ENCODE measurements at places on chromosomes 1 and 21.

- DNase-seq = no peak
These were observed 57.5 kb upstream of the IPO9 start for GRCh38 chr1:201771466-201771865.

DNA sequence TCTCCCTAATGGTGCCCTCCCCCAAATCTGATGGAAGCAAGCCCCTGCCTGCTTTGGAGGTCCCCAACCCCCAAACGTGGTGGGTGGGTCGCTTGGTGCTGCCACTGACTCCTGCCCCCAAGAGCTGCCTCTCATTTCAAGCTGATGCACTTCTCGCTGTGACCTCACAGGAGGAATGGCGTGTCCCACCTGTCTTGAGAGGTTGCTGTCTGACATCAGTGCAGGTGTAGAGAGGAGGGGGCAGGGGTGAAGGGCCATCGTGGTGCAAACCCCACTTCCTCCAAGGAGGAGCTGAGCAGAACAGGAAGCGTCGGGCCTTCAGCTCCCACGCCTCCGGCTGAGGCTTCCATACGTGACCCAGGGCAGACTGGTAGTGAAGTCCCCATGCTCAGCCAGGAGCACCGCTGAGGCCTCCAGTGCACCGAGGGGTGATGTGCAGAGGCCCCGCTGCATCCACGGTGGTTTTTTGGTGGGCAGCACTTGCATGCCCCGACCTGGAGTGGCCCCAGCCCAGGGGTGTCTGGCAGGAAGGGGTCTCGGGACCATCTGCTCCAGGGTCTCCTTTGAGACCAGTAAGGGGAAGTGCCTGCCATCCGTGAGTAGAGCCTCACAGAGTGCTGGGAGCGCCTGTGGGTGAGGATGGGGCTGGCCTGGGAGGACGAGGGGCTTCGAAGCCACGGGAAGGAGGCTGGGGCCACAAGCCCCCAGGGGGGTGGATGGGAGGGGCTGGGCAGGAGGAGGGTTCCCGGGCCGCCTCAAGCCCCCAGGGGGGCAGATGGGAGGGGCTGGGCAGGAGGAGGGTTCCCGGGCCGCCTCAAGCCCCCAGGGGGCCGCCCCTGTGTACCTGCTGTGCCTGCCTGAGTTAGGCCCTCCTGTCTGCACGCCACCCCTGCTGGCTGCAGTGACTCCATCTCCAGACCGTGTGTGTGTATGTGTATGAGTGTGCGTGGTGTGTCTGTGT, 39.8 kb downstream of the WDR4 start:
- DNase-seq = no peak

DNA sequence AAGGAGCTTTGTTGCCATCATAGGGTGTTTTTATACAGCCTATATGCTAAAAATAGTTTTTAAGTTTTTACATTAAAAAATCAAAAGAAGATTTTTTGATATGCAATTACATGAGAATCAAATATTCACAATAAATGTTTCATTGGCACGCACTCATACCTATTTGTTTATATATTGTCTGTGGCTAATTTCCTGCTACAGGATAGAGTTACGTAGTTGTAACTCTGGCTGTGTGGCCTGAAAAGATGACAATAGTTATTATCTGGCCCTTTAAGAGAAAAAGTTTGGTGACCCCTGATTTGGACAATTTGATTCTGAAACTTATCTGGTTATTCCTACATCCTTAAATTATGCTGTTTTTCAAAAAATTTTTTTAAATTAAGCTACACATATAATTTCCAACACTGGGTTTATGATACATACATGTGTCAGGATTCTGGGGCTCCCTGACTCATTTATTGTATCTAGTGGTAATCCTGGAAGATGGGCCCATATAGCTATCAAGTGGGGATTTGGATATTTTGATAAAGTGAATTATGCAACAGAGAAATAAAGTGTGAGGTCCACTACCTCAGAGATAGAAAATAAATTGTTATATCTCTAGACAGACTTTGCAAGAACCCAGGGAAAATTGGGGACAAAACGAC, 370.2 kb upstream of the LYPLAL1 start:
- DNase-seq = no peak

DNA sequence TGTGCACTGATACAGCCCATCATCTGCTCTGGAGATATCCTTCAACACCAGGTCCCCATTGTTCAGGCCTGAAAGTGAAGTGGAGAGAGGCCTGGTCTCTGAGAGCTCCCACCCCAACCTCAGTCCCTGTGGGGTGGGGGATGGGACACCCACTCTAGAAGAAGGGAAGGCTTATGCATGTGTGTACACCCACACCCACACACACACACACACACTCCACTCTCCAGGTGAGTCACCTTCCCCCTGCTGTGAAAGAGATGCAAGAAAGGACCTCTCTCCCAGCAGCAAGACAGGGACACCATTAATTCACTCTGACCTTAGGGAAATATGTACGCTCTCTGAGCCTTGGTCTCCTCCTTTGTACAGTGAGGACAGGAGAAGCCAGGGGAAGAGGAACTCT, 5.9 kb downstream of the VSIG8 start:
- no peak for DNase-seq

DNA sequence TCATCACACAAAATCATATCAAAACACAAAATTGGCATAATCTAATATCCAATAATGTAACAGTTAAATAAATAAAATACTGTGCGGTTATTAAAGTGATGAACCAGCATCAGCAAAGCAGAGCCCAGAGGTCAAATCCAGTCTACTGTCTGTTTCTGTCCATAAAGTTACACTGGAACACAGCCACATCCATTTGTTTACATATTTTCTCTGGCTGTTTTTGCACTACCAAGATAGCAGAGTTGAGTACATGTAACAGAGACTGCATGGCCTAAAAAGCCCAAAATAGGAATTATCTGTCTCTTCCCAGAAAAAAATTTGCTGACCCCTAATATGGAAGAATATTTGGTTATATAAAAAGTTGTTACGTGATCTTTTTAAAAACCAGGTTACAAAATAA, 242.2 kb upstream of the DMRTA2 start:
- no peak for DNase-seq

- DNase-seq = no peak
These were observed 159.6 kb upstream of the FGGY start for GRCh38 chr1:59137276-59137615.

- DNase-seq = no peak
These were observed 4.5 kb upstream of the EDEM3 start for GRCh38 chr1:184759112-184759511.

Data from GM19239 (cell line).